ENCODE measurements at places on chromosomes 4 and X. TPM values are rescaled to one million over a fixed set of nuclear protein-coding genes. Genes with fewer than 3 reads are reported as not detected.

SLITRK4 gene
- total RNA-seq: not detected

WDR19 gene
- total RNA-seq: 13.7 TPM

HSFX2 gene
- not detected for total RNA-seq

AADAT gene
- not detected for total RNA-seq

SRD5A3 gene
- 32.4 TPM for total RNA-seq

TCEAL5 gene
- total RNA-seq: not detected

MAGEB2 gene
- not detected for total RNA-seq

ITGB1BP2 gene
- total RNA-seq: 4.9 TPM

FSTL5 gene
- total RNA-seq: not detected
